ENCODE measurements at places on chromosomes 11 and 22.

- DNase-seq = no peak
Measured at GRCh38 chr22:35369996-35370395, 10.9 kb upstream of the HMOX1 start.

- no peak for DNase-seq
Measured at GRCh38 chr11:26073646-26074045, 258.3 kb upstream of the ANO3 start.

- no peak for DNase-seq
Measured at GRCh38 chr11:78365381-78365792, 52.2 kb downstream of the GAB2 start.

GRCh38 chr11:6568191-6568918, 35.1 kb downstream of the RRP8 start:
- DNase-seq = peak; percentile 26

Data from KBM-7 (cell line).